ENCODE measurements at places on chromosomes 7 and 10.

- no peak for DNase-seq
These were observed 60.7 kb downstream of the EXOC4 start for GRCh38 chr7:133313575-133313974.

- DNase-seq, result no peak
These were observed 81.4 kb upstream of the SHH start for GRCh38 chr7:155893664-155894063.

DNA sequence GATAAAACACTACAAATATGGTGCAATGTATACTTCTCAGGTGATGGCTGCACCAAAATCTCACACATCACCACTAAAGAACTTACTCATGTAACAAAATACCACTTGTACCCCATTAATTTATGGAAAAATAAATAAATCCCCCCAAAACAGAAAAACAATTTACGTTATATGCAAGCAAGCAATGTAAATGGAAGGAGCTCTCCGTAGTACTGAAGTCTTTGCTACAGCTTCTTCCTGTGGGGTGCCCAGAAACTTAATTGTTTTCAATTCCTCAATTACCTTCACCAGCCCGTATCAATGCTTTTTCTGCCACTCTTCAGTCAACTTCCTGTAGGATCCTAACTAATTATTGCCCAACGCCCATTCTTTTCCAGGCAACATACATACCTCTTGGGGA, 138.1 kb downstream of the RELN start:
- no peak for DNase-seq

DNA sequence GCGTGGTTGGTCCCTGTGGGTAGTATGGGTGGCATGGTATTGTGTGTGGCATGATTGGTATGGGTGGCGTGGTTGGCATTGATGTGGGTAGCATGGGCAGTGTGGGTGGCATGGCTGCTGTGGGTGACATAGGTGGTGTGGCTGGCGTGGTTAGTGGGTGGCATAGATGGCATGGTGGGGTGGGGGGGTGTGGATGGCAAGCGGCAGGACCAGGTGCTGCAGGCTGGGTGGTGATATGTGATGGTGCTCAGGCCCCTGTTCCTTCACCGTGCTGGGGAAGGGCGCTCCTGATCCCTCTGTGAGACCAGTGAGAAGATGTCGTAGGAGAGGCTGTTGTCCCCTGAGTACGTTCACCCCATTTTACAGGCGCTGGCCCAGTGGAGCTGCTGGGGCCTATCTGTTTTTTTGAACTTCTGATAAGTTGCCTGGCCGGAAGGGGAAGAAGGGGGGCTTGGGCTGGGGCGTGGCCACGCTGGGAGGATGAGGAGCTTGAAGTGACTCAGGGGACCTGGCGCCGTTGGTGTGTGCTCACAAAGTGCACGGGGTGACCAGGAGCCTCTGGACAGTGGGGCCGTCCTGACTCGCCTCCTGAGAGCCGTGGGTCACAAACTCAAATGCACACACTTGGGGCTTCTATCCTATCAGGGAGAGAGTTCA, 17.5 kb downstream of the INPP5A start:
- peak; percentile 71 for DNase-seq

GRCh38 chr10:2202401-2202800, 465.1 kb upstream of the ADARB2 start:
- DNase-seq, result no peak

- DNase-seq, result no peak
These were observed 35.3 kb upstream of the NKX2-3 start for GRCh38 chr10:99497343-99498025.

Data from GM13977 (cell line).